ENCODE measurements at places on chromosomes 4 and X.

DNA sequence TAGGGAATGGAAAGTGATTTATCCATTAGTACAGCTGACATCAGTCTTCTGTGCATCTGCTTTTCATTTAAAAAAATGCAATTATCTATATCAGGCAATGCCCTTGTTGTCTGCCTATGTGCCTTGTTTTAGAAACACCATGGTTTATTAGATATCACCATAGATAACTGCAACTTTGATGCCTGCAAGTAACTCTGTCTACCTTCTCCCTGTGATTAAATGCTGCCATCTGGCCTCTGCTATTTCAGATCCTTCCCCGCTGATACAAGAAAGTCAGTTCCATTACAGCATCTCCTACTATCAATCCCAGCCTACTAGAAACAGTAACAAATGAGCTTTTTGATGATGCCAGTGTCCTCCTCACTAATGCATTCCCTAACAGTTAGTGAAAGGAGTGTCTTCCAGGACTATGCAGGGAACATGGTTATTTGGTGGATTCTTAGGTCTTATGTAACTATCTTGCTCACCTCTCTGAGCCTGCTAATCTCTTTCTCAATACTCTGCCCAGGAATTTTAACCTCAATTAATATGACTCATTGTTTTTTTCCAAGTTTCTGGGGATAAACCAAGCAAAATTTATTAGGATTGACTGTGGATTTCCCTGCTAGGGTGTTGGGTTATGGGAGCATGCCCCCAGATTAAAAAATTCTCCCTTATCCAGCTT, 444.9 kb downstream of the RAPGEF2 start:
- DNase-seq, result no peak

DNA sequence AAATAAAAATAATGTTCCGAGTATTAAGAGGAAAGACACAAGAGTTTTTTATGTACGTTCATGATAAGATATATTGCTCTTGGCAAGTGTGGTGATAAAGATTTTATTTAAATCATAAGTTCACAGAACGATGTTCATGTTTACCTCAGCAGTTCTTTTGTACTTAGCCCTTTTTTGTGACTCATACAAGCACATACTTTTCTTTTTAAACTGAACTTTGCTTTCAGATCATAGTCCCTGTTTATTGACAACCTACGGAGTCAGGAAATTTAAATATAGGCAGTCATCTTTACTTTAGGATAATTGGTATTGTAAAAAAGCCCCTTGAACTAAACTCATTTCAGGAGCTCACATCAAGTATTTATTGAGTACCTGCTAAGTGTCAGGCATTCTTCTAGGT, 1.3 kb upstream of the CTSO start:
- no peak for DNase-seq

GRCh38 chr4:40409835-40410234, 74.7 kb downstream of the CHRNA9 start:
- no peak for DNase-seq

DNA sequence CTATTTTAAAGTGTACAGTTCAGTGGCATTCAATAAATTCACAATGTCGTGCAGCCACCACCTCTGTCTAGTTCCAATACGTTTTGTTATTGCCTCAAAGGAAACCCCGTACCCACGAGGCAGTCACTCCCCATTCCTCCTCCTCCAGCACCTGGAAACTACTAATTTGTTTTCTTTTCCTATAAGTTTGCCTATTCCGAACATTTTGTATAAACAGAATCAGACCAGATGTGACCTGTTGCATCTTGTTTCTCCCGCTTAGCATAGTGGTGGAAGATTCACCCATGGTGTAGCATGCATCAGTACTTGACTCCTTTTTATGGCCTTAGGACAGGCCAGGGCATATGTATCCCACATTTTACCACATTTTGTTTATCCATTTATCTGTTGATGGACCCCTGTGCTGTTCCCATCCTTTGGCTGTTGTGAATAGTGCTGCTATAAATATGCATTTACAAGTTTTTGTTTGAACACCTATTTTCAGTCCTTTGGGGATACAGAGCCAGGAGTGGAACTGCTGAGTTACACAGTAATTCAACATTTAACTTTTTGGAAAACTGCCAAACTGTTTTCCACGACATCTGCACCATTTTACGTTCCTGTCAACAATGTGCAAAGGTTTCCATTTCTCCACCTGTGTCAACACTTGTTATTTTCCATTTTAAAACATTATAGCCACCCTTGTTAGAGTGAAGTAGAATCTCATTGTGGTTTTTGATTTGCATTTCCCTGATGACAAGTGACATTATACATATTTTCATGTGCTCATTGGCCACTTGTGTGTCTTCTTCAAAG, 57.8 kb upstream of the STX18 start:
- DNase-seq, result no peak

- DNase-seq, result no peak
These were observed 12.3 kb upstream of the ZFX start for GRCh38 chrX:24137192-24137591.

DNA sequence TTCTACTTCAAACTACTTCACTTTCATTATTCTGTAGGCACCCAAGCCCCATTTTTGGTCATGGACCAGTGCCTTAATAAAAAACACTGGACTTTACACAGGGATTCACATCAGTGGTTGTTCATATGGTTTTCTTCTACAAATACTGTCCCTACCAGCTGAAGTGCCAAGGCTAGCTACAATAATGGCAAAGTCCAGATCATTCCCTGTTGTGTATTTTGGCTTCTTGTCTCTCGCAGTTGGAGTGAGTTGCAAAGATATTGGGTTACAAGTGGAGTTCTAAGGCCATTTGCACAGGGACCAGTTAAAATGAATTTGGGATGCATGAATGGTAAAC, 16.7 kb upstream of the ANKRD17 start:
- no peak for DNase-seq

DNA sequence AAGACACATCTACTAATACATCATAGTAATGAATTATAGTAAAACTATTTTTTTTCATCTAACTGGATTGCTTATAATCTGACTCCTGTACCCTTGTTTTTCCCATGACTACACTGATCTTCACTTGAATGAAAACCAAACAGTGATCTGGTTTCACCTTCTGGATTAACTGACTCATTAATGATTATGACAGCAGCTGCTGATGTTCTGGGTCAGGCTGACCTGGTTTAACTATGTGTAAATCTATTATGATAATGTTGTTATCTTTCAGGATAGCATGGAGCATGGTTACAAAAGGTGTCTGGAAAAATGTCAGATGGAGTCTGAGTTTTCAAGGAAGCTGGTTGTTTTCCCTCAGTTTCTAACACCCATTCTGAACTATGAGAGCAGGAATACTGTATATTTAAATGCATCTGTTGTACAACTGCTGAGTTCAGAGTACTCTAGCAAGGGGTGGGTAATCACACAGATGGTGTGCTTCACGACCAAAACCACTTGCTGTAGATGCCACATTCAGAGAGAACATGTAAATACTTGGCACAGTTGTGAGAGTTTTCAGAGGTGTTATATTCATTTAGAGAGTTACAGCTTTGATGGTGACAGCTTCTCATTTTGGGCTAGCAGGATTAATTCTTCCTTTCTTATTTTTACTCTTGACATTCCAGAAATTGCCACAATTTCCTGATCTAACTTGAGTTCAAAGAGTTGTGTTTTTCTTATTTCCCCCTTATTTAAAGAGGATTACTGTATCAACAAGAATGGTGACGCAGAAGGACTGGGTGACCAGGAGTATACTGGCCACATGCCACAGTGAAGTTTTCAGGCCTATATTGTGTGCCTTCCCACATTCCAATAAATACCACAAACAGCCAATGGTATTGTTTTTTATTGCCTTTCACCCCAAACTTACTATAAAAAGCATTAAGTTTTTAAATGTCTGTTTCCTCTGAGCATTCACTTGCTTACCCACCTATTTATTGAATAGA, 249.7 kb upstream of the TET2 start:
- DNase-seq, result no peak

DNA sequence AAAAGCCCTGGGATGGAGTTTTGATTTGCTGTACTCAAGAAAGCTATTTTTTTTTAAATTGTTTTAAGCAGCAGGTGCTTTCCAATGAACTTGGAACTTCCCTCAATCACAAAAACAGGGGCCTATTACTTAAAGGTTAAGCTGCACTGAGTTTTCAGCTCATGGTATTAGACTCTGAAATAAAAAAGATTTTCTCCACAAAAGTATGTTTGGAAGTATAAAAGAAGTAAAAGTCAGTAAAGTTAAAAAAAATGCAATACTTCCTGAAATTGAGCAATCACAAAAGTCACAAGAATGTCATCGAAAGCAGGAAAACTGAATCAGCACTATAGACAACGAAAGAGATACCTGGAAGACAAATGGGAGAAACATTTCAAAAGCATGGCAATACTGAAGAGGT, 38.9 kb upstream of the PLAC8 start:
- no peak for DNase-seq

DNA sequence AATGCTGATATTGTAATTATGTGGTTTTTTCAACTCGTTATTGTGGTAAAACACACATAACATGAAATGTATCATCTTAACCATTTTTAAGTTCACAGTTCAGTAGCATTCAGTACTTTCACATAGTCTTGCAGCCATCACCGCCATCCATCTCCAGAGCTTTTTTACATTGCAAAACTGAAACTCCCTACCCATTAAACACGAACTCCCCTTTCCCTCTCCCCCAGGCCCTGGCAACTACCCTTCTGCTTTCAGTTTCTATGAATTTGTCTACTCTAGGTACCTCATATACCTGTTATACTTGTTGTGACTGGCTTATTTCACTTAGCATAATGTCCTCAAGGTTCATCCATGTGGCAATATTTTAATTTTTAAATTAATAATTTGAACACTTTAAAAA, 380.6 kb downstream of the MAPK10 start:
- DNase-seq, result no peak

DNA sequence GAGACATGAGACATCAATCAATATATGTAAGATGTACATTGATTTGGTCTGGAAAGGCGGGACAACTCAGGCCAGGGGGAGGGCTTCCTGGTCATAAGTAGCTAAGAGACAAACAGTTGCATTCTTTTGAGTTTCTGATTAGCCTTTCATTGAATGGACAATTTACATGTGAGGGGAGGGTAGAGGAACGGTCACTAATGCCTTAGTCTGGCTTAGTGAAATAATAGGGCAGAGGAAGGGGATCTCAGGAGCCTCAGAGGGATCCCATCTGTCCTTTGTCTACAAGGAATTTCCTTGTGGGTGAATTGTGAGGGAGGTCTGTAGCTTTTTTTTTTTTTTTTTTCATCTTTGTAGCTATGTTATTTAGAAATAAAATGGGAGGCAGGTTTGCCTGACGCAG, 88.3 kb downstream of the GK start:
- no peak for DNase-seq

DNA sequence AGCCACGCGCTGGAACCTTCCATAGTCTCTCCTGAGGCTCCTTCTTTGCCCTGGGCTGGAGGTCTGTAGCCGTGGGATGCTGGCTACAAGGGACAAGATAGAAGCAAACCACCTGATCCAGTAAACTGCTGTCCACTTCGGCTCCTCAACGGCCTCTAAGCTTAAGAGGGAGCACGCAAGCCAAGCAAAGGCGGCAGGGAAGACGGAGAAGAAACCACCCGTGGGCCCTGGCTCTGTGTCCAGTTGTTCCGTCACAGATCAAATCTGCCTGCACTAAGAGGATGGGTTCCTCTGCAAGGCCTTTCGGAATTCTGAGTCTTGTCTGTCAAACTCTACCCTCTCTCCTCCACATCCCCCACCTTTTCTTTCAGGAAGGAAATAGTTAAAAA, 401 bp upstream of the EDNRA start:
- DNase-seq, result no peak

- DNase-seq, result no peak
These were observed 168.3 kb downstream of the BTC start for GRCh38 chr4:74625981-74626380.

GRCh38 chr4:147975325-147975724, 243.4 kb downstream of the ARHGAP10 start:
- DNase-seq, result no peak

- no peak for DNase-seq
These were observed 7.1 kb upstream of the ELF2 start for GRCh38 chr4:139184129-139184528.

GRCh38 chr4:165519591-165519990, 140.8 kb downstream of the CPE start:
- no peak for DNase-seq

DNA sequence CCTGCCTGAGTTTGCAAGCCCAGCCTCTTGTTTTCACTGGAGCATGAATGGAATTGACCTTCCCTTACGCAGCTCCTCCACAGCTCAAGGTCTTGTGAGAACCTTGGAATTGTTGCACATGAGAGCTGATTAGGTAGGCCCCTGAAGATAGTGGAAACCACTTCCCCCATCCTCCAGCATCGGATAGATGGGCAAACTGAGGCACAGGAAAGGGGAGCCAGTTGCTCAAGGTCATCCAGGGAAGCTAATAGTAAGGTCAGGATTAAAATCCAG, 27.2 kb downstream of the PJA1 start:
- no peak for DNase-seq

DNA sequence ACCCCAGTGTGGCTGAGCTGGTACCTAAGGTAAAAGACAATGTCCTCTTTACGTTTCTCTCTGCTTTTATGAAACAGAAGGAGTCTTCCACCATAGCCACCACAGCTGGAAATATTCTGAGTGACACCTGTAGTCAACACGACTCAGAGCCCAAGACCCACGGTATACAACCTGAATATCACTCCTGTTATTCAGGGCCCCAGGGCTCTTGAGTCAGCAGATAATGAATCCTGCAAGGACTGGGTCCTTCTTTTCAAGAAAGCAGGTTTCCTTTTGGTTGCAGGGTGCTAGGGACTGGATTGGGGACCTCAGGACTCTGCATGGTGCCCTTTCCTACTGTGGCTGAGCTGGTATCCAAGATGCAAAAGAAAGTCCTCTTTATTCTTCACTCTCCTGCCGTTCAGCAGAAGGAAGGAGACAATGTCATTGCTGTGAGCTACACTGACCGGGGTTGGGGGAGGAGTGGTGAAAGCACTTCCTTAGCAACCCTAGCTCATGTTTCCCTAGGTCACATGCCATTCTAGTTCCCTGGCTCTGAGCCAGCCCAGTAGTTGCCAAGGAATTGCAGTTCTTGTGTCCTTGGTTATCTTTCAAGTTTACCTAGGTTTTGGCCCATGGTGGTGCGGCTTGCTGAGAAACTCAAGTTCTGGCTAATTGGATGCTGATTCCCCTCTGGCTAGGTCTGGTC, 23.7 kb upstream of the UNC5C start:
- no peak for DNase-seq

- DNase-seq, result no peak
These were observed 436.0 kb upstream of the INTU start for GRCh38 chr4:127196655-127197352.

GRCh38 chr4:124555959-124556358, 156.6 kb downstream of the ANKRD50 start:
- no peak for DNase-seq
